ENCODE measurements at places on chromosomes 12 and 14.
A peak's percentile ranks its signal among the peaks of the same experiment; 100 is the strongest.

- DNase-seq: no peak
Observed at GRCh38 chr14:101884934-101885576, 79.3 kb upstream of the DYNC1H1 start.

- no peak for DNase-seq
Observed at GRCh38 chr14:55915456-55915855, 202.8 kb upstream of the PELI2 start.

DNA sequence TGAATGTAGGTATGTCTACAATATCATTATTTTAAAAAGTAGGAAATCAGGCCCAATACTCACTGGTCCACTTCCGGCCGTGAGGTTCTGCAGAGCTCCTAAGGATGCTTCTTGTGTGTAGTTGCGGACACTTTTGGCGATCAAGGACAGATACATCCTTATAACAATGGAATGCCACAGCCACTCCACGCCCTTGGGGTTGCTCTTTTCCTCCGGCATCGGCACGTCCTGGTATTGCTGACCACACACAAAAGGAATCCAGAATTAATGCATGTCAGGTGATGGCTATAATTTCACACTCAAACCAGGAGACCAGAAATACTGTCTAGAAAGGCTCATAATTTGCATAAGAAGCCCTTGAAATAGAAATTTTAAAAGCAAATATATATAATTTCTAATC lies 65.6 kb upstream of the YARS2 start:
- DNase-seq: no peak

- no peak for DNase-seq
Observed at GRCh38 chr14:68395604-68396003, 397.3 kb downstream of the ZFP36L1 start.

DNA sequence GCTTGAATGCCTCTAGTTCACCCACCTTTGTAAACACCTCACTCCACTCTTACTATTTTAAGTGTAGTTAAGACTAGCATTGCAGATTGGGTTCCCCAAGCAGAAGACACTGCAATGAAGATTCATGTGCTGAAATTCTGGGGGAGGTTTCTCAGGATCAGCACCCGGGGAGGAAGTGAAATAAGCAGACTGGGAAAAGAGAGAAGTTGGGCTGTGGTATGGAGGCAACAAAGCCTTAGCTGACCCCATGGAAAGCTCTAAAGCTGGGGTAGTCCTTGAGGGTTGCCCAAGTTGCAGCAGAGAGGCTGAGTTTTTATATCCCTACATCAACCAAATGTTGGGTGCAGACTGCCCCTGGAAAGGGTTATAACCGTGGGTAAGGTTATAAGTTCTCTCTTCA lies 23.9 kb upstream of the IGF1 start:
- peak; percentile 7 for DNase-seq

DNA sequence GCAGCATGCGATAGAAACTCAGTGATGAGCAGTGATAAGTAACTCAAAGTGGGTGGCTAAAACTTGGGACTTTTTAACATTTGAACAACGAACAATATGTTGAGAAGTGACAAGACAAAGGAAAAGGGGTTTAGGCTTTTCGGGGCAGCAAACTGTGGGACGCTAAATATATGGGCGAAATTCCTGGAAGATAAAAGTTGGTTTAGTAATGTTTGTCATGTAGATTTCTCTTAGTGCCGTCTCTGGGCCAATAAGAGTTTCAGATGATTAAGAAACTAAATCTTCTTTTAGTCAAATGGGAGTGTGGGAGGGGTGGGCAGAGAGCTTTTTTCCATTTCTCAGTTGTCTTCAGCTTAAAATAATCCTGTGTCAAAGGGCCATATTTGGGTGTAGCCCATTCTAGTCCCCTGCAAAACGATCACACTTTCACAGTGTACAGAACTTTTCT lies 41.7 kb upstream of the FUT8 start:
- DNase-seq: no peak

DNA sequence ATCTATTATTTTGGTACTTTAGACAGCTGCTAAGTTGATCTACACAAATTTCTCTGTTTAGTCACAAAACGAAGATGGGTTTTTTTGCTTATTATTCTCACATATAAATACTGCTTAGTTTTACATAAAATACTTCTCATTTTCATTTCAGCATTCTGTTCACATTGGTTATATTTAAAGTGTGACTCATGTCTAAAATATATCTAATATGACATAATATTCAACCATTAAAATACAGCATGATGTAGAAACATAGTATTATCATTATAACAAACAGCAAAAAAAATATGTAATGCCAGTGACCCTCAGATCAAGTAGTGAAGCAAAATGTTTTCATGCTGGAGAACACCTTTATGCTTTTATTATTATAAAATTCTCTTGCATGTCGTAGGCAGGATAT lies 63.7 kb downstream of the SH2B3 start:
- DNase-seq: no peak

GRCh38 chr12:52327830-52328500 lies 6.8 kb upstream of the KRT83 start:
- no peak for DNase-seq

- no peak for DNase-seq
Observed at GRCh38 chr12:69324797-69325466, 23.2 kb upstream of the LYZ start.

DNA sequence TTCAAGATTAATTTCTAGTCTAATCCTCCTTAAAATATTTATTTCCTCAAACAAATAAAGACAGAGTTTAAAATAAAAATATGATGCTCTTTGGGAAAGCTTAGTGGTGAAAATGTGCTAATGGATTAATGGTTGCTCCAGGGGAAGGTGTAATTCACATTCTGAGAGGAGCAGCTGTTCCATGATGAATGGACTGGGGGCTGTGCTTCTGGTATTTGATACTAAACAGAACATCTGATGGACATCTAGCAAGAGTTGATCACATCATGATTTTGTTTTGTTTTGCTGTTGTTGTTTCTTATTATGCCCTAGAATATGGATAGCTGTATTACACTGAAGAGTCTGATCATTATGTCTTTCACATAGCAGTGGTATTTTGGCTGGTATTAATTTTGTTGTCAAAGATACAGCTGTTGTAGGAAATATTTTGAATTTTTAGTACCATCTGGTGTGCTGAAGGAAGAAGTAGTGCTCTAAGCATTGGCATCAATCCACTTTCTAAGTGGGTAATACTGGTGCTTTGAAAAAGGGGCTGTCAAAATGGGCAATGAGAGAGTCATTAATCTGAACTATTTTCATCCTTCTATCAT lies 296.4 kb downstream of the ADAMTS20 start:
- DNase-seq: no peak

GRCh38 chr12:94100990-94101737 lies 47.2 kb upstream of the PLXNC1 start:
- DNase-seq: peak; percentile 76

GRCh38 chr12:24482882-24483604 lies 465.9 kb downstream of the BCAT1 start:
- no peak for DNase-seq

DNA sequence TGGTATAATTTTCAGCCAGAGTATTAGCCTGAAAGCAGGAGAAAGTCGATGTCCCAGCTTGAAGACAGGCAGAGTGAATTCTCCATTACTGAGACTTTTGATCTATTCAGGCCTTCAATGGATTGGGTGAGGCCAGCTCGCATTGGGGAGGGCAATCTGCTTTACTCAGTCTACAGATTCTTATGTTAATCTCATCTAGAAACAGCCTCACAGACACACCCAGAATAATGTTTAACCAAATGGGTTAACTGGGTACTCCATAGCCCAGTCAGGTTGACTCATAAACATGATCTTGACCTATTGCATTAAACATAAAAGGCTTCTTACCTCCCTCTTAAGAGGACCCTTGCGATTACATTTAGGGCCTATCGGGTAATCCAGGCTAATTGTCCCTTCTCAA lies 118.0 kb downstream of the KTN1 start:
- no peak for DNase-seq

DNA sequence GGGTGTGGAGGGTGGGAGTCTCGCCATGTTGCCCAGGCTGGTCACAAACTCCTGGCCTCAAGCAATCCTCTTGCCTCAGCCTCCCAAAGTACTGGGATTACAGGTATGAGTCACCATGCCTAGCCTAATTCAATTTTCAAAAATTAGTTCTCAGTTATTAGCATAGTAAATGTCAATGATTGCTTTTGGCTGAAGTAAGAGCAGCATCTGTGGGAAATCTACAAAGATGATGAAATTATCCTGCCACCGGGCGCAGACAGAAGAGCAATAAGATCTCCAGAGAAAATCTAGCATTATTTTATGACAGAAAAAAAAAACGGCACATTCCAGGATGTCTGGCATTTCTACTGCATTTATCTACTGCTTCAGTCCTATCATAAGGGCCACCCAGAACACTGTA lies 97.9 kb upstream of the DAAM1 start:
- DNase-seq: no peak

DNA sequence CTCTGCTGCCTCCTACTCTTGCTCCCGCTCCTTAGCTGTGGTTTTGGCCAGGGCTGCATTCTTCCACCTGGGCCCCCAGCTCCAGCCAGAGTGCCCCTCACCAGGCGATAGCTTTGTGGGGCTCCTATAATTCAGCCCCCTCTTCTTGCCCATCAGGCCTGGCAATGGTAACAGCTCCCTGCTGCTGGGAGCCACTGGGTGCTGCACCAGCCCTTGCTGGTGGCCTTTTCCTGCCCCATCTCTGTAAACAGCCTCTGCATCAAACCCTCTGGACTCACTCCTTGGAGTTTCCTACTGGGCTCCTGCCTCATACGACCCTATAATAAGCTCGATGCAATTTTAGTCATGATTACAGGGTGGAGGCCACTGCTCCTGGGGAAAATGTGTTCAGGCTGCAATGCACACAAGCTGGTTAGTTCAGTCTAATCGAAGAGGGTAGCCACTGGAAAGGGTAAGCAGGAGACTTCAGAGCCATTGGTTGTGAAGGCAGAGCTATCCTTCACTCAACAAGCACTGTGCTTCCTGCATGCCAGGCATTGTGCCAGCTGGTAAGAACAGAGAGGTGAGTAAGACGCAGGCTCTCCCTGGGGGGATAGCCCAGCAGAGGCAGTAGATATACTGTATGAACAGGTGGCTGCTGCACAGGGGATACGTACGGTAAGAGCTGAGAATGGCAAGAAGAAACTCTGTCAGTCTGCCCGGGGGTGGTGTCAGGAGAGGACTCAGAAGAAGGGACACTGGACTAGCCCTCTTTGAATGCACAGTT lies 24.7 kb downstream of the CLMN start:
- no peak for DNase-seq

DNA sequence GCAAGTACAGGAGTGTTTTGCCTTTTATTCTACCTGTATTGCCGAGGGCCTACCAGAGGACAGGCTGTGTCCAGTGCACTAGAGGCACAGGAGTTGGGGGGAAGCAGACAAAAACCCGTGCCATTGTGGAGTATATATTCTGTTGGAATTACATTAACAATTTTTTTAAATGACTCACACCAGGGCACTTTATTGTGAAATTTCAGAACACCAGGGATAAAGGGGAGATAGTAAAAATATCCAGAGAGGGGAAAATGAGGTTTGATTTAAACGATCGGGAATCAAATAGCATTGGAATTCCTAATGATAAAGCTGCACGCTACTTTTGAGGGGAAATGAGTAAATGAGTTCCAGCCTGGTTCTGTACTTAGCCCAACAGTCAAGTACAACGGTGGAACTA lies 123.2 kb downstream of the PELI2 start:
- no peak for DNase-seq

DNA sequence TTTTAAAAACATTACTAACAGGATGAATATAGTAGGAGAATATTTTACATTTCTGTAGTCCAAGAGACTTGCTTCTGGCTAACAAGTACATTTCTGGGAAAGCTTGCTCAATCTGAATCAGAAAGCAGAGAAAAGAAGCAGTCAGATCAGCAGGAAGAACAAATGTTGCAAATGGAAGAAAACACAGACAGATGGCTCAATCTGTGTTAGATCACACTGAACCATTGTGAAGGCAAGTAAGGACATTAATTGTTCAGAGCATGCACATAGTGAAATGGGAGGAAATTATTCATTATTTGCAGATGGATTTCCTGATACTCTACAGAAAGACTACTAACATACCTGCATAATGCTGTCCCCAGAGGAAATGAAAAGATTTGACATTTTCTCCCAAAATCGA lies 65.2 kb upstream of the CNOT2 start:
- DNase-seq: peak; percentile 48

GRCh38 chr12:108335349-108336119 lies 3.6 kb downstream of the CMKLR1 start:
- DNase-seq: peak; percentile 6

GRCh38 chr12:113086249-113087164 lies 30.0 kb downstream of the DTX1 start:
- no peak for DNase-seq

GRCh38 chr14:102883554-102883953 lies 38.9 kb upstream of the AMN start:
- DNase-seq: no peak

All from midbrain (tissue), 1 donor.